ENCODE measurements at places on chromosomes 11 and 22.
A peak's percentile ranks its signal among the peaks of the same experiment; 100 is the strongest.

DNA sequence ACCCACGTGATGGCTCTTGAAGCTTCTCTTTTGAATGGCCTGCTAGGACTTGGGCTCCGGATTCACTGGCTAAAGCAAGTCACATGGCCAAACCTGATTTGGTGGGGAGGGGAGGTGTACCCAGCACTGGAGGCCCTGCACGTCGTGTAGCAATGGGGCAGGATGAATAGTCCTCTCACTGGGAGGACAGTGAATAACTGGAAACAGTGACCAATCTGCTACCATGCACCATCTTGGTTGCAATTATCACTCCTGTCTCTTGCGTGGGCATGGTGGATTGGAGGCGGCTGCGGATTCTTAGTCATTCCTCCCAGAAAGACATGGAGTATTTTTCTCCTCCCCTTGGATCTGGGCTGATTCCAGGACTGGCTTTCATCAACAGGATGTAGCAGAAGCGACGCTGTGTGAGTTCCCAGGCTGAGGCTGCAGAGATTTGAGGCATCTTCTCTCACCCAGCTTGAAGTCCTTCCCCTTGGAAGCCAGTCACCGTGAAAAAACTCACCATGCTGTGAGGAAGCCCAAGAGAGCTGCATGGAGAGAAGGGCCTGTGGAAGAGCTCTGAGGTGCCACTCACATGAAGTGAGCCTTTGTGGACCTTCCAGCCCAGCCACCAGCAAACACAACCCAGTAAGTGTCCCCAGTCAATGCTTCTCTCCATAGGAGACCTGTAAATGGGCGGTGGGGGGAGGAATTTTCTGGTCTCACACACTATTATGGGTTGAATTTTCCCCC, 70.4 kb downstream of the IGLL1 start:
- H3K4me1 ChIP-seq, result peaks cover 4% of the 10 kb centered on the region
- no peaks in the 10 kb centered on the region for H3K36me3 ChIP-seq
- H3K27ac ChIP-seq, result no peak overlapping the region
- H3K27me3 ChIP-seq, result no peaks in the 10 kb centered on the region
- peak; percentile 25 for DNase-seq
- H3K4me3 ChIP-seq, result no peak overlapping the region

- no peak overlapping the region for H3K27ac ChIP-seq
- no peaks in the 10 kb centered on the region for H3K36me3 ChIP-seq
- H3K27me3 ChIP-seq, result no peaks in the 10 kb centered on the region
- no peaks in the 10 kb centered on the region for H3K4me1 ChIP-seq
- no peak overlapping the region for H3K4me3 ChIP-seq
These were observed 97.4 kb downstream of the MED15 start for GRCh38 chr22:20604776-20605221.

- no peaks in the 10 kb centered on the region for H3K27me3 ChIP-seq
- H3K27ac ChIP-seq, result no peak overlapping the region
These were observed 701.9 kb downstream of the LUZP2 start for GRCh38 chr11:25198704-25199103.

- no peaks in the 10 kb centered on the region for H3K27me3 ChIP-seq
- no peak overlapping the region for H3K27ac ChIP-seq
- H3K36me3 ChIP-seq, result peaks cover 74% of the 10 kb centered on the region
These were observed 102.8 kb downstream of the EXT2 start for GRCh38 chr11:44198146-44198724.

GRCh38 chr11:45669146-45669545, 3.7 kb upstream of the CHST1 start:
- no peaks in the 10 kb centered on the region for H3K36me3 ChIP-seq
- DNase-seq, result no peak
- peaks cover 20% of the 10 kb centered on the region for H3K4me1 ChIP-seq
- peaks cover 62% of the 10 kb centered on the region for H3K27me3 ChIP-seq
- no peak overlapping the region for H3K4me3 ChIP-seq

DNA sequence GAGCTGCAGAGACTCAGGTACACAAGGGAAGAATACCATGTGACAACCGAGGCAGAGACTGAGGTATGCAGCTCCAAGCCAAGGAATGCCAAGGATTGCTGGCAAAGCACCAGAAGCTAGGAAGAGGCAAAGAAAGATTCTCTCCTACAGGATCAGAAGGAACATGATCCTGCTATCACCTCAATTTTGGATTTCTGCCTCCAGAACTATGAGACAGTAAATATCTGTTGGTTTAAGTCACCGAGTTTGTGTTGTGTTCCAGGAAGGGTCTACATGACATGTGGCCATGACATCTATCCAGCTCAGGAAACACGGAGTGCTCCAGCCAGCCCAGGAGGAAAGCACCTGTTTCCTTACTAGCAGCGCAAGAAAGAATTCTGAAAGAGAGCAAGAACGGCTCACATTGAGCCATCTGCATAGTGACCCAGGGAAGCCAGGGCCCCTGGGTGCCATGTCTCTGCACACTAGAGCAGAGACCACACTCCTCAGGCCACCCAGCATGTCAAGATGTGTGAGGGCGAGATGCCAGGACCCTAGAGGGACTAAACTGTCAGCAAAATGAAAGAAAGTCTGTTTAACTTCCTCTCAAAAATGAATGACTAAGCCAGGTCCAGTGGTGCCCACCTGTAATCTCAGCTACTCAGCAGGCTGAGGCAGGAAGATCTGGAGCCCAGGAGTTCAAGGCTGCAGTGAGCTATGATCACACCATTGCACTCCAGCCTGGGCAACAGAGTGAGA, 35.6 kb upstream of the GALNT18 start:
- no peak overlapping the region for H3K27ac ChIP-seq
- H3K27me3 ChIP-seq, result no peaks in the 10 kb centered on the region
- H3K4me1 ChIP-seq, result no peaks in the 10 kb centered on the region
- H3K36me3 ChIP-seq, result no peaks in the 10 kb centered on the region
- H3K4me3 ChIP-seq, result no peak overlapping the region

- H3K36me3 ChIP-seq, result no peaks in the 10 kb centered on the region
- no peak overlapping the region for H3K4me3 ChIP-seq
- no peaks in the 10 kb centered on the region for H3K27me3 ChIP-seq
- H3K4me1 ChIP-seq, result no peaks in the 10 kb centered on the region
These were observed 178.2 kb upstream of the TMEM45B start for GRCh38 chr11:129637473-129637872.

- no peak overlapping the region for H3K27ac ChIP-seq
- no peaks in the 10 kb centered on the region for H3K27me3 ChIP-seq
- peak; percentile 73 for DNase-seq
- peaks cover 92% of the 10 kb centered on the region for H3K36me3 ChIP-seq
- H3K4me1 ChIP-seq, result peaks cover 27% of the 10 kb centered on the region
These were observed 16.5 kb downstream of the TOLLIP start for GRCh38 chr11:1292644-1293618.

GRCh38 chr11:84800755-84801346, 826.3 kb downstream of the DLG2 start:
- no peaks in the 10 kb centered on the region for H3K27me3 ChIP-seq
- no peak overlapping the region for H3K4me3 ChIP-seq
- H3K36me3 ChIP-seq, result no peaks in the 10 kb centered on the region
- no peaks in the 10 kb centered on the region for H3K4me1 ChIP-seq

DNA sequence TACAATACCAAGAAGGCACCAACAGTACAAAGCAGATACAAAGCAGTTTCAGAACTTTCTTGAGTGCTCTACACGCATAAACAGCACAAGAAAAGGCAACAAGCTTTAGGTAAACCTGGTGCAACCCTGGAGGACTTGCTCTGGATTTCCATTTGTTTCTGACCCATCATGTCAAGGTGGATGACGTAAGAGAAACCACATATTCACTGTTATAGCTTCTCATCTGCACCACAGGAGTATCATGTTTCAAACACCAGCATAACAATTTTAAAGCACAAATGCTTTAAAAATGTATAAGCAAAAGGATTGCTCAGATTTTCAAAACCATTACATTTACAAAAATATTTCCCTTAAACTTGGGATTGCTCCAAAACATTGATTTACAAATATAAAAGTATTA, 25.0 kb upstream of the YPEL1 start:
- peak overlapping the region; percentile 79 for H3K27ac ChIP-seq
- peaks cover 93% of the 10 kb centered on the region for H3K36me3 ChIP-seq
- no peak for DNase-seq
- peaks cover 72% of the 10 kb centered on the region for H3K4me1 ChIP-seq
- H3K27me3 ChIP-seq, result no peaks in the 10 kb centered on the region
- no peak overlapping the region for H3K4me3 ChIP-seq

DNA sequence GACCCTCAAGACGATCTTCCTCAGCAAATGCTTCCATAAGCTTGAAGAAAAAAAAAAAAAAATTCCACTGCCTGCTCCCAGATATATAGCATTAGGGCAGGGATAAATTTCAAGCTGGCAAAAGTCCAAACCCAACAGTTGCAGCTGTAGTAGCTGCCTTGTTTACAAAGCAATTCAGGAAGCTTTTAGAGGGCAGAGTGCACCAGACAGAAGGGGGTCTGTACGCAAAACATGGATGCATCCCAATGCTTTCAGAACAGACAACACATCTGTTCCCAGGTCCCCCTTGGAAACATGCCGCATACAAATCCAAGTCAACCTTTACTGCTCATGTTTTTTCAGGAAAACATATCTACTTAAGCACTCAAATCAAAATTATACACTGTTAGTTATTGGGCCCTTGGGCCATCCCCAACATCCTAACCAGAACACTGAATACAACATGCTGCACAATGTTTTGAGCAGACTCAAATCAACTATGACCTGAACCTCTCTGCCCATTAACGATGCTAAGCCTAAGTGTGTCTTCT, 94.5 kb downstream of the CADM1 start:
- DNase-seq, result no peak
- no peaks in the 10 kb centered on the region for H3K27me3 ChIP-seq
- H3K27ac ChIP-seq, result no peak overlapping the region
- no peak overlapping the region for H3K4me3 ChIP-seq
- no peaks in the 10 kb centered on the region for H3K4me1 ChIP-seq

GRCh38 chr11:9992306-9992705, 301.7 kb downstream of the SBF2 start:
- H3K4me3 ChIP-seq, result no peak overlapping the region
- no peak overlapping the region for H3K27ac ChIP-seq
- H3K36me3 ChIP-seq, result no peaks in the 10 kb centered on the region
- no peak for DNase-seq

GRCh38 chr11:10326012-10326964, 21.4 kb downstream of the ADM start:
- no peak overlapping the region for H3K4me3 ChIP-seq
- no peak overlapping the region for H3K27ac ChIP-seq
- peaks cover 23% of the 10 kb centered on the region for H3K4me1 ChIP-seq
- no peak for DNase-seq
- H3K36me3 ChIP-seq, result no peaks in the 10 kb centered on the region

DNA sequence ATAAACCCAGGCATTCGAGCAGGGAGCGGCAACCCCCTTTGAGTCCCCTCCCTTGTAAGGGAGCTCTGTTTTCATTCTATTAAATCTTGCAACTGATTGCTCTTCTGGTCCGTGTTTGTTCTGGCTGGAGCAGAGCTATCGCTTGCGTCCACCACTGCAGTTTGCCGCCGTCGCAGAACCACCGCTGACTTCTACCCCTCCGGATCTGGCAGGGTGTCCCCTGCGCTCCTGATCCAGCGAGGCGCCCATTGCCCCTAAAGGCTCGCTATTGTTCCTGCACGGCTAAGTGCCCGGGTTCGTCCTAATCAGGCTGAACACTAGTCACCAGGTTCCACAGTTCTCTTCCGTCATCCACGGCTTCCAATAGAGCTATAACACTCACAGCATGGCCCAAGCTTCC, 10.4 kb upstream of the MS4A7 start:
- peak overlapping the region; percentile 69 for H3K27ac ChIP-seq
- H3K27me3 ChIP-seq, result no peaks in the 10 kb centered on the region
- no peak for DNase-seq
- H3K4me3 ChIP-seq, result no peak overlapping the region
- peaks cover 20% of the 10 kb centered on the region for H3K4me1 ChIP-seq

DNA sequence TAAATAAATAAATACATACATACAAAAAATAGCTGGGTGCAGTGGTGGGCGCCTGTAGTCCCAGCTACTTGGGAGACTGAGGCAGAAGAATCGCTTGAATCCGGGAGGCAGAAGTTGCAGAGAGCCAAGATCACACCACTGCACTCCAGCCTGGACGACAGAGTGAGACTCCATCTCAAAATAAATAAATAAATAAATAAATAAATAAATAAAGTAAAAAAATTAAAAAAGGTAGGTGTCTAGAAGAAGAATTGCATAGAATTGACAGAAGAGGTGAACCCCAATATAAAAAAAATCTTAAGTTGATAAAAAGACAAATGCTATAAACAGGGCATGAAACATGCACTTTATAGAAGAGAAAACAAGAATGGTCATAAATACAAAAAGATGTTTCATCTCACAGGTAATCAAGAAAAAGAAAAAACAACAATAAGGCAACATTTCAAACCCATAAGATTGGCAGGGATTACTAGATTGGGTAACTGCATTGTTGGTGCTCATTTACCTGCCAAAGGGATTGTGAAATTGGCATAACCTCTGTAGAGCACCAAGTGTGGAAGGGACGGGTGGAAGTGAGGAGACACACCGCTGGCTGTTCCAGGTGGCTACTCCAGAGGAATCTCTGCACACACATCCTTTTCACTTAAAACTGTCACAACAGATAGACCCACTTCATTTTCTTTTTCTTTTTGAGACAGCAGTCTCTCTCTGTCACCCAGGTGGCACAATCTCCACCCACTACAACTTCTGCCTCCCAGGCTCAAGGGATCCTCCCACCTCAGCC, 44.7 kb downstream of the NF2 start:
- DNase-seq, result no peak
- no peak overlapping the region for H3K27ac ChIP-seq
- no peak overlapping the region for H3K4me3 ChIP-seq
- H3K36me3 ChIP-seq, result peaks cover 54% of the 10 kb centered on the region
- no peaks in the 10 kb centered on the region for H3K4me1 ChIP-seq

DNA sequence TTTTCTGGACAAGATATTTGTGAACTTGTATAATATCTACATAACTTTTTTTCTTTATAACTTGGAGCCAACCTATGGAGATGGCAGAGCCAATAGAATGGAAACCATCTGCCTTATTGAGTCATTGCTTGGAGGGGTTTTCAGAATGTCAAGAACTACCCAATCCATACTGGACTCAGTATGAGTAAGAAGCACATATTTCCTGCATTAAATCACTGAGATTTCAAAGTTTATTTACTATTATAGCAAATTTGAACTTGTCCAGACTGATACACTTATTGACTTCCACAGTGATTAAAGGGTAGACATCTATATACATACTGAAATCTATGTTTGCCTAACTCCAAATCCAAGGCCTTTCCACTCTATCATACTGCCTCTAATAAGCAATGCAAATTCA, 704.0 kb downstream of the KCNA4 start:
- no peaks in the 10 kb centered on the region for H3K36me3 ChIP-seq

DNA sequence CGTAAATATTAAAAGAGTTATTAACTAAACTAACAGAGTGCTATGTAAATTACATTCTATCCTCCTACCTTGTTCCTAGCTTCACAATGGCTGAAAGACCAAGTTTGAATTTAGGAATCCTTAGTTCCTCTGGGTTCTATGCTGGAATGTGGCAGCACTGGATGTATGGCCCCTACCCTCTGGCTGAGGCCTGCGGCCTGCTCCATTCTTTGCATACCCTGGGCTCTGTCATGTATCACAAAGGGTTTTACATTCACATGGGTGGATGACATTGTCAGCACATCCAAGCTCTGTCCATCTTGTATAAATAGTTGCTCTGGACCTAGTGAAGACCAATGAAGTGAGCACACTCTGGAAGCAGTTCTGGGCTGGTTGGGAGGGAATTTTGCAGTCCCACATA, 54.5 kb downstream of the AASDHPPT start:
- H3K4me1 ChIP-seq, result no peaks in the 10 kb centered on the region
- H3K27ac ChIP-seq, result no peak overlapping the region
- H3K4me3 ChIP-seq, result no peak overlapping the region
- H3K27me3 ChIP-seq, result no peaks in the 10 kb centered on the region
- no peaks in the 10 kb centered on the region for H3K36me3 ChIP-seq

- H3K27me3 ChIP-seq, result no peaks in the 10 kb centered on the region
- H3K36me3 ChIP-seq, result no peaks in the 10 kb centered on the region
- no peak overlapping the region for H3K27ac ChIP-seq
- H3K4me3 ChIP-seq, result no peak overlapping the region
- no peak for DNase-seq
These were observed 88.3 kb downstream of the EFCAB6 start for GRCh38 chr22:43723816-43724215.
